ENCODE measurements at places on chromosomes 3 and 15. TPM values are rescaled to one million over a fixed set of nuclear protein-coding genes. Genes with fewer than 3 reads are reported as not detected.

DNA sequence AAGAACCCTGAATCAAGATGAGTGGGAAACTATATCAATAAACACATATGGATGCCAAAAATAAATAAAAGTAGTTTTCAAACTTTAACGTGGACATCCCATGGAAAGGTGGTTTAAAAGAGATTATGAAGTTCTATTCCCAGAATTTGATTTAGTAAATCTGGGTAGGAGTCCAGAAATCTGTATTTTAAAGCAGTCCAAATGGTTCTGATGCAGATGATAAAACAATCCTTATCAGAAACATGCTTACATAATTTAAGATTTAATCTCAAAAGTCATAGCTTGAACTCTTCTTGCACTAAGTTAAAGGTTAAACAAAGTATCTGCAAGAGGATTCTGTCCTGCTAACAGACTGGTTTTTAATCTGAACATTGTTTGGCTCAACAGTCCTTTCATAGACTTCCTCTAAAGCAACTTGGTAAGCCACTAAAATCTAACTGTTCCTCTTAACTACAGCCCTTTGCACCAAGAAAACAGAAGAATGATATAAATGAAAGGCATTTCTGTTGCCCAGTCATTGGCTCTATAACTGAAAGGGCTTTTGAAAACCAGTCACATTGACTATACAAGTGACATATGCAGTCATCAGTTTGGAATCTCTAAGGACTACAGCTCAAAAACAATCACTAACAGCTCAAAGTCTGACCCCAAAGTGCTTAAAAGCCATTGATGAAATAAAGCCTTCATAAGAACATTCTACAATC lies 23.4 kb upstream of the MAP4 start:
- DNase-seq = no peak
- H3K27me3 ChIP-seq = no peaks in the 10 kb centered on the region
- no peak overlapping the region for H3K4me3 ChIP-seq
- H3K27ac ChIP-seq = no peak overlapping the region
- H3K4me1 ChIP-seq = peaks cover 30% of the 10 kb centered on the region

GRCh38 chr15:56943403-56943802 lies 25.0 kb downstream of the TCF12 start:
- no peak for DNase-seq
- no peak overlapping the region for H3K27ac ChIP-seq
- no peaks in the 10 kb centered on the region for H3K36me3 ChIP-seq
- no peak overlapping the region for H3K4me3 ChIP-seq
- no peaks in the 10 kb centered on the region for H3K27me3 ChIP-seq
- H3K4me1 ChIP-seq = peaks cover 3% of the 10 kb centered on the region

DNA sequence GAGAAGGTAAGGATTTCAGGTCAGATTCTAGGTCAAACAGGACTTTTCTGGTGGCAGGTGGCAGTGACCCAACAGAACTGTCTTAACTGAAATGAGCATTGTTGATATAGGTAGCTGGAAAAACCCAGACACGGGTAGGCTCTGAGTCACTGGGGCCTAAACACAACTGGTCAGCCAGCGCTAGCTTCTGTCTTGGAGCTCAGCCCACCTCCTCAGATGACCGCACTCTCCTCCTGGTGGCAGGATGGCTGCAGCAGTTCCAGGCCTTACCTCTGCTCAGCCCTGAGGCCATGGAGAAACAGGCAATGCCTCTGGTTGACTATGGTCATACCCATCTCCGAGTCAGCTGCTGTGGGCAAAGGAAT lies 61.1 kb upstream of the GATA2 start:
- H3K27me3 ChIP-seq = peaks cover 34% of the 10 kb centered on the region
- no peak overlapping the region for H3K4me3 ChIP-seq
- no peak for DNase-seq
- H3K36me3 ChIP-seq = no peaks in the 10 kb centered on the region

DNA sequence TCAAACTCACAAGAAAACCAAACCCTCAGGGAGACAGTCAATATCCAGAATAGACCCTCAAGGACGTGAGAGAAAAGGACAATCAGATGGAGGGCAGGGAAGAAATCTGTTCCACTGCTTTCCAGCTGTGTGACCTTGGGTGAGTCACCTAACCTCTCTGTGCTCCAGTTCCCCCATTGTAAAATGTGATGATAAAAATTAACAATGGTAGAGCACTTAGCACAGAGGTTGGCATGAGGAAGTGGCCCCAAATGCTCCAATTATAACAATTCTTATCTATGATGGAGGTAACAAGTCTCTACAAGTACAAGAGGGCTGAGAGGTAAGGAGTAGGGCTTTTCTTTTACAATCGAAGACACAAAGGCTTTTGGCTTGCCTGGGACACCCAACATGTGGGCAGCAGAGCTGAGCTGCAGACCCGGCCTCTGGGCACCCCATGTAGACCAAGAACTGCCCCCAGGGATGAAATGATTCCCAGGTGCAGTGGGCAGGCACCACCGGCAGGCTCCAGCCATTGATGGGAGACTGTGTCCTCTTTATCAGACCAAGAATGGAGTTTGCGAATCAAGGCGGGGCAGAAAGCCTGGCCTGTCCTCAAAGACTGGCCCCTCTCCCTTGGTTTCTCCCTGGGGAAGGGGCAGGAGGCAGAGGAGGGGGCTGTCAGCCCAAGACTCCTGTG lies 22.0 kb downstream of the WNT7A start:
- no peaks in the 10 kb centered on the region for H3K27me3 ChIP-seq
- peaks cover 60% of the 10 kb centered on the region for H3K4me1 ChIP-seq
- peak overlapping the region; percentile 73 for H3K27ac ChIP-seq
- peaks cover 67% of the 10 kb centered on the region for H3K36me3 ChIP-seq

GRCh38 chr15:50353251-50353974 lies 1.6 kb downstream of the GABPB1 start:
- peak; percentile 72 for DNase-seq
- peaks cover 34% of the 10 kb centered on the region for H3K4me1 ChIP-seq
- peaks cover 3% of the 10 kb centered on the region for H3K36me3 ChIP-seq
- H3K27me3 ChIP-seq = no peaks in the 10 kb centered on the region
- peak overlapping the region; percentile 99 for H3K27ac ChIP-seq

- no peak overlapping the region for H3K4me3 ChIP-seq
- H3K27ac ChIP-seq = no peak overlapping the region
- no peaks in the 10 kb centered on the region for H3K4me1 ChIP-seq
Measured at GRCh38 chr3:55315396-55315795, 171.7 kb downstream of the WNT5A start.

DNA sequence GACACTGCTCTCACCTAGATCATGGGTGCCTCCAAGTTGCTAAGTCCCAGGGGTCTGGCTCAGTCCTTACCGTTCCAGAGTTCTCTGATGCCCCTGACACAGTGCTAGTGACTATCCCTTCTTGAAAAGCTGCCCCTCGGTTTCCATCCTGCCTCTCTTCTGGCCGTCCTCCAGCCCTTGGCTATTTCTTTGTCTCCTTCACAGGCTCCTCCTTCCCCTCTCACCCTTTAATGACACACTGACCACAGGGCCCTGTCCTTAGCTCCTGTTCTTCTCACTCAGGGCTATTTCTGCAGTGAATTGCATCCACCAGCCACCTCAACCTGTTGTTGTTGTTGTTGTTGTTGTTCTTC lies 31.1 kb downstream of the SLC28A1 start:
- peaks cover 31% of the 10 kb centered on the region for H3K4me1 ChIP-seq
- H3K27ac ChIP-seq = no peak overlapping the region
- no peak overlapping the region for H3K4me3 ChIP-seq
- H3K36me3 ChIP-seq = no peaks in the 10 kb centered on the region
- no peak for DNase-seq

DNA sequence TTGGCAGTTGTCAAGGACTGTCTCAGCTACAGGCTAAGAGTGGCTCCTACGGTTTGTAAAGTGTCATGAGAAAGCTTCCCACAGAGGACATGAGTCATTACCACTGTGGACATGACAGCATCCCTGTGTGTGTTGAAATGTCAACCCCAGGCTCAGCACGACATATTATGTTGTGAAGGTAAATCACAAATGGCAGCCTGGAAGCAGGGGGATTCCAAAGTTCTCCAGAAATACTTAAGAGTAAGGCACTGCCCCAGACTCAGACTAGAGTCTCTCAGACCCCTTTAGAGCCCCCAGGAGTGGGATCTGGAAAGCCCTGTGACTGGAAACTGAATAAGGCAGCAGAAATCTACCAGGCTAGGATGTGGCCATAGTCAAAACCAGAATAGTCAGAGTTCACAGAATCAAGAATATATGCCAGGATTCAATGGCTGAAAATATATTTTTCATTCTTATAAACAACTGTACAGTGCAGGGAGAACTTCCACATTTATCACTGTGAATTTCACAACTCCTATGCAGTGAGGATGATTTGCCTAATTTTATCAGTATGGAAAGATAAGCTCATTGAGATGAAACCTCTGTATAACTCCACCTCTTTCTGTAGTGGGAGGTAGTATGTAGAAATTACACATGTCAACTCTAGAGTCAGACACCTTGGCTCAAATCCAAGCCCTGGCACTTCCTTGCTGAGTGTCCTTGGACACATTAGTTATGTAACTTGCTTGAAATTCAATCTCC lies 237.1 kb upstream of the CFAP20DC start:
- H3K36me3 ChIP-seq = no peaks in the 10 kb centered on the region
- no peaks in the 10 kb centered on the region for H3K27me3 ChIP-seq
- H3K4me3 ChIP-seq = no peak overlapping the region

- H3K36me3 ChIP-seq = no peaks in the 10 kb centered on the region
- peaks cover 12% of the 10 kb centered on the region for H3K4me1 ChIP-seq
- no peak overlapping the region for H3K4me3 ChIP-seq
- no peak for DNase-seq
- no peaks in the 10 kb centered on the region for H3K27me3 ChIP-seq
Measured at GRCh38 chr3:107521469-107522059, 1.2 kb upstream of the BBX start.

Gene RNU5B-1
- not detected for polyA plus RNA-seq

DNA sequence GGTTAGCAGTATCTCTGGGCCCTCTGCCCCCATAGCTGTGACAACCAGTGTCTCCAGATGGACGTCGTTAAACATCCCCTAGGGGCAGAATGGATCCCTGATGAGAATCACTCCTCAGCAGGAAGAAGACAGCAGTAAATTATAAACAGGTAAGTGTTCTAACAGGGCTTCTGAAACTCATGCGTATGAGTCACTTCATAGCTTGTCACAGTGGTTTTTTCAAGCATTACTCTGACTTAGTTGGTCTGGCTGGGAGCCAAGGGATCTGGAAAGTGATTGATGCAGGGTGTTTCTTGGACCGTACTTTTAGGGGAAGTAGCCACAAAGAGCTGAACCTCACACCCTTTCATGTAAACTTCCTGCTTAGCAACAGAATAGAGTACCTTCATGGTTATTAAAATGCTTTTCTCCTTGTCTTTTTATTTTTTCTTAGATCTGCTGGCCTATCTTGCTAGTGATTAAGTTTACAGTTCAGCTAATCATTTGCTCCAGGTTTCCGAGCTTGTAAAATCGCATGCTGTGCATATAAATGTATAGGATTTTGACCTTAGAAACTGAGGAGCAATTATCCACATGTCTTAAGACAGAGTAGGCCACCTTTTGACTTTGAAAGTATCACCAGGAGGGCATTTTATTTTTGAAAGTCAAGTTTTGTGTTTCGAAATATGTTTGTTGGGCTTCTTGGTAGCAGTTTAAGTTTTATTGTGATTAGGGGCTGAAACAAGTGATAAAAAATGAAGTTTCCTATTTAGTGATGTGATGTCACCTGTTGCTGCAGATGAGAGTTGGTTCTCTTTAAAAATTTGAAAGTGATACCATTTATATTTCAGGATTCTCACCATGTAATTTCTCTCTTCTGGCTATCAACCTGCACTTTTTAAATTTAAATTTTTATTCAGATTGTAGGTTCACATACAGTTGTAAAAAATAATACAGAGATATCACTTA lies 333.9 kb downstream of the PTPRG start:
- H3K4me3 ChIP-seq = no peak overlapping the region
- H3K4me1 ChIP-seq = peaks cover 24% of the 10 kb centered on the region
- peak; percentile 84 for DNase-seq
- H3K27me3 ChIP-seq = no peaks in the 10 kb centered on the region
- peak overlapping the region; percentile 13 for H3K27ac ChIP-seq
- H3K36me3 ChIP-seq = no peaks in the 10 kb centered on the region

Gene SERPINI2
- not detected for polyA plus RNA-seq

Gene CPN2
- polyA plus RNA-seq = not detected

- H3K36me3 ChIP-seq = no peaks in the 10 kb centered on the region
- no peak overlapping the region for H3K4me3 ChIP-seq
- no peaks in the 10 kb centered on the region for H3K4me1 ChIP-seq
- no peaks in the 10 kb centered on the region for H3K27me3 ChIP-seq
Measured at GRCh38 chr15:86872782-86873181, 793.1 kb downstream of the AGBL1 start.

Gene TMCO5A
- polyA plus RNA-seq = not detected

Gene SCN11A
- 0.01 TPM for polyA plus RNA-seq

DNA sequence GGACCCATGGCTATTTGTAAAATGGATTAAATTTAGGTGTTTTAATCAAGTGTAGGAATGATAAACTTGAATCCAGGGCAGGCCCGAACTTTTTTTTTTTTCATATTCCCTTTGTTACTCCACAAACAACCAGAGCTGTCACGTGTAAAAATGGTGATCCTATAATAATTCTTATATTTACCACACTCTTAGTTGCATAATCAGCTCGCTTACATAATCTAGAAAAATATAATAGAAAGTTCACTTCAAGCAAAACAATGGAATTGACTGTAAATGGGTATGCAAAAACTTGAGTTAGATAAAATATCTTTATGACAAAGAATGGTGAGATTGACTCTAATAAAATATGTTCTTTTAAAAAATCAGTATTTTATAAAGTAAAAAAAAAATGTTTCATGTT lies 2.1 kb upstream of the PAQR9 start:
- no peak for DNase-seq
- no peaks in the 10 kb centered on the region for H3K36me3 ChIP-seq
- no peak overlapping the region for H3K4me3 ChIP-seq
- peaks cover 36% of the 10 kb centered on the region for H3K27me3 ChIP-seq
- H3K4me1 ChIP-seq = peaks cover 2% of the 10 kb centered on the region

Gene PTX3
- 0.16 TPM for polyA plus RNA-seq

DNA sequence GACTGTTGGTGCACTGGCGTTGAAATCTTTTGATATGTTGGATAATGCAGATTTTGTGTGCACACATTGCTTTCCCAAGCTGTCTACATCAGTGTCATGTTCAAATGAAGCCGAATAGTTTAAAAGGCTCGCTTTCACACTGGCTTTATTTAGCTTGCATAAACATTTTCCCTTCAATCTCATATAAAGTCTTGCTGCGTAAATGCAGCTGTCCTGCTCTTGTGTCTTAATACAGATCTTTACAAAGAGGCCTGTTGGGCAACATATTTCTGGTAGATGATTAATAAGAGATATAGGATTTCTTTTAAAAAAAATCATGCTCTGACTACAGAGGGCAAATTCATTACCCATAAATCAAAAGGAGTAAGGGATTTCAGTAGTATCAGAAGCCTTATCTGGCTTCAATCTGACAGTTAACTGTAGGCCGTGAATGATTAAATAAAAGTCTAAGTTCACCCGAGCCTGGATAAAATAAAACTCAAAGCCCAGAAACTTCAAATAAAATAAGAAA lies 937.2 kb downstream of the FHIT start:
- no peaks in the 10 kb centered on the region for H3K36me3 ChIP-seq
- no peak for DNase-seq
- H3K4me1 ChIP-seq = no peaks in the 10 kb centered on the region
- H3K27ac ChIP-seq = no peak overlapping the region

Gene NANOGP8
- not detected for polyA plus RNA-seq

GRCh38 chr3:123337948-123338619 lies 110.8 kb downstream of the ADCY5 start:
- no peaks in the 10 kb centered on the region for H3K36me3 ChIP-seq
- no peak overlapping the region for H3K4me3 ChIP-seq
- H3K27ac ChIP-seq = no peak overlapping the region
- DNase-seq = no peak
